Lower lobe of right lung (tissue), 2 donors: ENCODE measurements at places on chromosomes 1 and 21.

DNA sequence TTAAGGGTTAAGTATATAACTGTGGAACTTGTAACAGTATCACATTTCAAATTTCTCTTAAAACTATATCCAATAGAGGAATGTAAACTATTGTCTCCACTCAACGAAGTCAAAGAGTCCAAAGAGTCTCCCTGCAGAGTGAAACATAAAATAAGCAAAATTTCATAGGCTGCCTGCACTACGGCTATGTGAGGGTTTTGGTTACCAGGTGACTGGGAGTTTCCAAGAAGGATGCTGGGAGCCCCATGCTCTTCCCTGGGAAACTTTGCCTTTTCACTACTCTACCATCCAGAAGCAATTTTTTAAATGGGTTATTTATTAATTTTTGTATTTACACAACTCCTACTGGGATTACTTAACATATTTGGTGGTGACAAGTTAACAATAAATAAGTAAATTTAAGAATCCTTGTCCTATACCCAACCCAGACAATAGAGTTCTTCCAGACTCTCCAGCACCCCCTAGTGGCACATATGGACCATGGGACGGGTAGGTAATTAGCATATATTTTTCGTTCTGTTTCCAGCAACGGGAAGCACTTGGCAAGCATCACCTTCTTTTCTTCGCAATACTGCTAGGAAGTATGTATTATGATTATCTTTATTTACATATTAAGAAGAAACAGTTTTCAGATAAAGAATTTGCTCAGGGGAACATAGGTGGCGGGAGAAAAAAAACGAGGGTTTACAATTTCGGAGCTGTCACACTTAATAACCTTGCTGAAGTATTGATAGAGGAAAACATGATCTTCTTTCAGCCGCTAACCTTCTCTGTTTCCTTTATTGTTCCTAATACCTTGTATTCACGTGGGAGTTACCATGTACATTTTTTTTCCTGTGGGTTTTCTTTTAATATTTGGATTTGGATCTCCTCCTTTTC is 3.5 kb downstream of the FMO2 start:
- peak; percentile 52 for DNase-seq

DNA sequence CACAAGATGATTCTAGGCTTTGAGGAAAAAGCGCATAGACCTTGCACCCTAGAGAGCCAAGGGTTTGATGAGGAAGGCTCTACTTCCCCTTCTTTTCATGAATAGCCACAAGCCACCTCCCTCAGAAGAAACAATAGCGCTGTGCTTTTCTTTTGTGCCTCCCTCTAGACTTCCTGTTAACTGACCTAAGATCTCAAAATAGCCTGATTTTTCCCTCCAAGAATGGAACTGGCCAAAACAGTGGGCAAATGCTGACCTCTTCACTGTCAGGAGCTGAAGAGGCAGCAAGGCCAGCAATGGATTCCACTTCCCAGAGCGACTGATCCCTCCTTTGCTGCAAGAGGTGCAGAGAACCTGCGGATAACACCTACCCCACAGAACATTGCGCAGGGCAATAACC is 362.8 kb downstream of the KCNH1 start:
- DNase-seq, result no peak

- DNase-seq, result no peak
These were observed 6.1 kb downstream of the PLPP3 start for GRCh38 chr1:56573311-56573710.

DNA sequence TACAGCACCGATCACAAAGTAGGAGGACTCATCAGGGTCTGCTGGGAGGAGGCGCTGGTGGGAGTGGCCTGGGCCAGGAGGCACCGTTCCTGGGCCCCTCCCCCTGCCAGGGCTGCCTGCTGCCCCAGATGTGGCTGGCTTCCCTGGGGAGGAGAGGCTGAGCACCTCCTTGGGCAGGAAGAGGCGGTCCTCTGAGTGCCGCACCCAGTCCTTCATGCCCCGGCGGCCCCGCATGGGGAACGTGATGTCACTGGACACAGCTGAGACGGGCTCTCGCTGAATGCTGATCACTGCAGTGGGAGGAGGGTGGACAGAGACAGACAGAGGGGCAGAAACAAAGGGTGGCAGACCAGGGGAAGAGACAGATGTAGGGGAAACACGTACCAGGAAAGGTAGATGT is 24.8 kb downstream of the ADGRB2 start:
- DNase-seq, result no peak

- no peak for DNase-seq
These were observed 93.5 kb downstream of the PRKAB2 start for GRCh38 chr1:147078606-147079399.

GRCh38 chr1:233939451-233939850 is 35.0 kb downstream of the SLC35F3 start:
- no peak for DNase-seq

DNA sequence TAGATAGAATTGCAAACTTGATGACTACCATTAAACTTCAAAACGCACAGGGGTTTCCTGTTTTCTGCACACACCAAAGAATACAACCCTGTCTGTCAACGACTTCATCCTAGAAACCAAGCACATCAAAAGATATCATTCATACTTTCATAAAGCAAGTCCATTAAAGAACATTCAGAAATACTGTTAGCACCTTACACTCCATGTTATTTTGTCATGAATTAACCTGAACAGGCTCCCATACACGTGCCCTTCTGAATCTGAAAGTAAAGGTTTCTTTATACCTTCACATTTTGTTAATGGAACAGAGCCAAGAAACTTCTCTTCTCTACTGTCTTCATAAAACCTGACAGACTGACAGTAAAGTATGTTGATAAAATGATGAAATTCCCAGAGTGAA is 46.1 kb downstream of the PUM1 start:
- no peak for DNase-seq

DNA sequence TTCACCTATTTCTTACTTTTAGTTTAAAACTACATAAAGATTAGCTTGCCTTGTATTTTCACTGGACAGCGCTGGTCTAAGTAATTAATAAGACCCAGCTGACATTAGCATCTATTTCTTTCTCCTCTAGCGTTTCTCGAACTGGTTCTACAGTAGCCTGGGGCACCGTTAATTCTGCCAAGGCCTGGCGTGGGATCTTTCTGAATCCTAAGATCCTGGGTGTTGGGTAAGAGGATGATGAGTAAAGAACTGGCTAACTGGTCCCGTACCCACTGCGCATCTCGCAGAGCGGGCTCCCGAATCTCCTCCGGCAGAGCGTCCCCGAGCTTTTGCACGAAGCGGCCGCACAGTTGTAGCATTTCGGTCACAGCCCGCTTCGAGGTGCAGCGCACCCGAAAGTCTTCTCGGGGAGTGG is 309 bp downstream of the NSL1 start:
- DNase-seq, result no peak

DNA sequence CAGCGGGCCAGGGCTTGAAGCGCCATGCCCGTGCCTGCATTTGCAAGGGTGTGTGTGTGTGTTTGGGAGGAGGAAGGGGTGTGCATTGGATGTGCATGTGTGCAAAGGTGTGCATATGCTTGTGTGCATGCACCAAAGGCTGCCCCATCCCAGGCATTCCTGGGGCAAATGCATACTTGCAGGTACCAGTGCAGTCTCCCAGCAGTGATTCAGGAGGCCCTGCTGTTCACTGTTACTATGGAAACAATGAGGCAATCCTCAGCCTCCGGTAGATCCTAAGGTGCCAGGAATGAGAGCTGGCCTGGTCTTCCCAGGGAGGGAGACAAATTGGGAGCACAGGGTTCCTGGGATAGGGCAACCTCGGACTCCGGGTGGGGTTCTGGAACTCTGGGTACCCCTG is 7.5 kb upstream of the FNDC5 start:
- no peak for DNase-seq

DNA sequence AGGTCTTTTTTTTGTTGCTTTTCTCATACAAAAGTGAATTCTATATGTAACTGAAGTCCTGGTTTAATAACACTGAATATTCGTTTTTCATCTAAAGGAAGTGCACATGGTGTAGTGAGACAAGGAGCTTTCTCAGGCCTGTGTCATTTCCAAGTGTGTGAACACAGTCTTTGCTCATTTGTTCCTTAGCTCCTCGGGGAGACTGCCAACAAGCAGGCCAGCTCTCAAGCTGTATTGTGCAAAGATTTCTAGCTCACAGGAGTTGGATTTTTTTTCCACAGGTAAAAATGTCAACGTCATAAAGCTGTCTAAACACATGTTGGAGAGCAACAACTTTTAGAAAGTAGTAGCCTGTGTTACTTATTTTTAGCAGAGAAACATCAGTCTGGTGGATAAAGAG is 87.8 kb upstream of the S1PR1 start:
- no peak for DNase-seq

- DNase-seq, result no peak
These were observed 577 bp downstream of the RAB3GAP2 start for GRCh38 chr1:220271706-220272046.

- DNase-seq, result no peak
These were observed 7.6 kb downstream of the SIPA1L2 start for GRCh38 chr1:232622378-232622777.

GRCh38 chr1:42533101-42533863 is 70.2 kb downstream of the CCDC30 start:
- DNase-seq, result no peak

DNA sequence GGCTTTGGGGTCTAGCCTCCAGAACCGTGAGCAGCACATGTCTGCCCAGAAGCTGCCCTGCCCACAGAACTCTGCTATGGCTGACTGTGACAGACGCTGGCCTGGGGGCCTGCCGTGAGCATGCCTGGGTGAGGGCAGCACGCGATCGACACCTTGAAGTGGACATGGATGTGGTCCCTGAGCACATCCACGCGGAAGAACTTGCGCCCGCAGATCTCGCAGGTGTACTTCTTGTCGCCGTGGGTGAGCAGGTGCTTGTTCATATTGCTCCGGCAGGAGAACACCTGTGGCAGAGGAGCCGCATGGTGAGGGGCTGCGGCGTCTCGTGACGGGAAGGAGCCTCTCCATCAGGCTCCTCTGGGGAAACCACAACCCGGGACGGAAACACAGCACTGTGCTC is 56.0 kb downstream of the PRDM15 start:
- DNase-seq, result no peak

GRCh38 chr1:30780409-30780808 is 22.8 kb upstream of the LAPTM5 start:
- DNase-seq, result no peak

DNA sequence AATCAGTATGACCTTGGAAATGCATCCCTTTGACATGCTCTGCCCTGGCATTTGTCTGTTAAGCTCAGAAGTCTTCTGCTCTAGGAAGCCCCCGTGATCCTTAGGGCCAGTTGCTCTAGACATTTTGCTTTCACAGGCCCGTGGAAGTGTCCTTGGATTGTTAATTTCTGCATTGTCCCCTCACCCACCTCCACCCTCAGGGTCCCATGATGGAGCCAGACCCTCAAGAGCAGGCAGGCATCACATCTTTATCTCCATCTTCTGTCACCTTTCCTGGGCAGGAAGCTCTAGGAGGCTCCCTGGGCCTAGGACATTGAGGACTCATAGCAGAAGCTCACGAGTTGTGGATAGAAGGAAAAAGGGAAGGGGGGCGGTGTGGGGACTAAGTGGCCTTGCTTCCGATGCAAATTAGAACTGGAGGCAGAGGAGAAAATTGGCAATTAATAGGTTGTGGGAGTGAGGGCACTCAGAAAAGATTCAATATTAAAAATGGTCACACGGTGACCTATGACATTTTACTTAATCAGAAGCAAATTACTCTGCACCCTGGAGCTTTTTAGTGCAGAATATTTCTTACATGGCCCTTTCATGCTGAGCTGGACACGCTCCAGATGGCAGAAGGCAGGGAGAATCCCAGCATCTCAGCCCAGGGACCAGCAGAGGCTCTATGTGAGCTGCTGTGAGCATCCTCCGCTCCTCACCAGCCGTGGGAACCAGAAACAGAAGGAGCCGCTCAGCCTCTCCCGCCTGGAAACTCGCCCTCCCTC is 185.0 kb downstream of the MATN1 start:
- DNase-seq, result no peak

- no peak for DNase-seq
These were observed 102.3 kb upstream of the CD34 start for GRCh38 chr1:208013210-208013609.

DNA sequence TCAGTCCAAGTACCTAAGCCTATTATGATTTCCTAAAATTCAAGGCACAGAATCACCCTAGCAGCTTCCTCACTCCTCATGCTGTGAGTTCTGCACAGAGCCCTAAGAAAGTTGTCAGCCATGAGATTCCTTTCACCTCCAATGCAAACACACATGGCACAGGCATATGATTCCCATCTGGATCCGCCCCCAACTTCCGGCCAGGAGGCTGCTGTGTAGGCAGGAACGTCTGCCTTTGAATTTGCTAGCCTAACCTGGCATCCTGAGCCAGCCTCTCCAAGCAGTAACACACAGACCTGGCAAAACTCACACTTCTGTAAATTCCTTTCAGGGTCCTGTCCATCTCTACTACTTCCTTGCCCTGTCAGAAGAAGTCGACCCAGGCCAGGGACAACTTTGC is 521.1 kb upstream of the BEND5 start:
- no peak for DNase-seq

DNA sequence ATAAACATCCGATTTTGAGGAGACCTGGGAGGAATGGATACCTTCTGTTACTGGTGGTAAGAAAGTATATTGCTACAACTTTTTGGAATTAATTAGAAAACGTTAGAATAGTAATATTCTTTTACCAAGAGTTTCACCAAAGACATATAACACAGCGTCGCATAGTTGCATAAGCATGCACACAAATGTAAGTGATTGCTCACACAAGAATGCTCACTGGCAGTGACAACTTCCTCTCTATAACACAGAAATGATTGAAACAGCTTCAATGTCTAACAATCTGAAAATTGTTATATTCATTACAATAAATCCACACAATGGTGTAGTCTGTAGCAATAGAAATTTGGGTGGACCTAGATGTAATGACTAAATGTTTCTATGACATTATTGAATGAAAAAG is 998.6 kb downstream of the TTLL7 start:
- DNase-seq, result no peak

DNA sequence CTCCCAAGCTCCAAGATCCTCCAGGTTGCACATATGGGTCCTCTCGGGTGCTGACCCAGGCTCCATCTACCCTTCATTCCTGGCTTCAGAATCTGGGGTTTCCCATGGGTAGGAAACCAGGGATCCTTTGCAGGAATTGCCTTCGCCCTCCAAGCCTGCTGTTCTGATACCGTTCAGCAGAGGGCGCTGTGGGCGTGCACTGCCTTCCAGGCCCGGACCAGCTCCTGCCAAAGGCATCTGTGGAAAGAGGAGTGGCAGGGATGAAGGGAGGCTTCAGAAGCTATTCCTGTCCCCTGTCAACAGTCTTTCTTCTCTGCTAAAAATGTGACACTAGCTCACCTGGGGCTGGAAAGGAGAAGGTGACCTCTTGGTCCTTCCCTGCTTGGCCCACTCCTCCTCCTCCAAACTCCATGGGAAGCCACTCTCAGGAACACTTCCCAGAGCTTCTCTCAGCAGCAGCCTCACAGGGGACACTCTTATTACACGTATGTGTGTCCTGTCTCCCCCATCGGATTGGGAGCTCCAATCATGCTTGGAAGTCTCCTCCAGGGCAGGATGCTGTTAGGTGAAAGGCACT is 71.2 kb downstream of the VWA5B1 start:
- no peak for DNase-seq

GRCh38 chr1:108075055-108075454 is 110.1 kb upstream of the VAV3 start:
- DNase-seq, result no peak
